ENCODE measurements at places on chromosomes 3 and 15.

DNA sequence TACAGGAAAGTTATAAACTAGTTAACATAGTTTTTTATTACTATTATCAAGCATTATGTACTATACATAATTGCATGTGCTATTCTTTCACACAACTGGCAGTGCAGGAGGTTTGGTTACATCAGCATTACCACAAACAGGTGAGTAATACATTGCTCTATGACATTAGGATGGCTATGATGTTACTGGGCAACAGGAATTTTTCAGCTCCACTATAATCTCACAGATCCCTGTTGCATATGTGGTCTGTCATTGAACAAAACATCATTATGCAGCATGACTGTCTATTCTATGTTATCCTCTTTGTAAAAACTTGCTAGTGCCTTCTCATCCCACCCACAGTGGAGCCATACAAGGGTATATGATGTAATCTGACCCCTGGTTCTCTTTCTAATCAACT lies 36.5 kb upstream of the PDZRN3 start:
- DNase-seq: no peak

DNA sequence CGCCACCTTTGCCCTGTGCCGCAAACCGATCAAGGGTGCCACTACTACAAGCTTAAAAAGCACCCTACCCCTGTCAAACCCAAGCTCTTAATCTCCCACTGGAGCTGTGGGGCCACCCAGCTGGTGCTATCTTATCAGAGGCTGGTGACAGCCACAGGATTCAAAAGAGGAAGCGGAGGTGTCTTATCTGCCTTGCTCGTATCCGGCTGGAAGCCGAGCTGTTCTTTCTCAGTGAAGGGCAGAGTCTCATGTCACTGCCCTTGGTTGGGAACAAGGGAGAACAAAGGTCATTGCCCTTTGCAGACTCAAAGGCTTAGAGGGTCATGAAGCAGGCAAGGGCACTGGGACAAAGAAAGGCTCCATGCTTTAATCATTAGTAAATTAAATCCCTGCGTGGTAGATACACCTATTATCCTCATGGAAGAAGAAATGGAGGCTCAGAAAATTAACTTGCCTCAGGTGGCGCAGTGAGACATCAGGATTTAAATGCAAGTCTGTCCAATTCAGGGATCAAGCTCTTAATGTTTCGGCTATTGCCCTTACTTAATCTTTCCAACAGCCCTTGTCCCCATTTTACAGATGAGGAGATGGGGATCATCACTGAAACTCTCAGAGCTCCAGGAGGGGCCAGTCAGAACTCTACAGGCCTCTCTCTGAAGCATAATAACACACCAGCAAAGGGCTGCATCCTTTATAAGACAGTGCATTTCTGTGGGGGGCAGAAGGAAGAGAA lies 360.0 kb upstream of the PROK2 start:
- DNase-seq: no peak

GRCh38 chr3:69413551-69414207 lies 27.8 kb upstream of the FRMD4B start:
- DNase-seq: no peak

- DNase-seq: no peak
These were observed 114.5 kb downstream of the FOXB1 start for GRCh38 chr15:60118626-60119025.

DNA sequence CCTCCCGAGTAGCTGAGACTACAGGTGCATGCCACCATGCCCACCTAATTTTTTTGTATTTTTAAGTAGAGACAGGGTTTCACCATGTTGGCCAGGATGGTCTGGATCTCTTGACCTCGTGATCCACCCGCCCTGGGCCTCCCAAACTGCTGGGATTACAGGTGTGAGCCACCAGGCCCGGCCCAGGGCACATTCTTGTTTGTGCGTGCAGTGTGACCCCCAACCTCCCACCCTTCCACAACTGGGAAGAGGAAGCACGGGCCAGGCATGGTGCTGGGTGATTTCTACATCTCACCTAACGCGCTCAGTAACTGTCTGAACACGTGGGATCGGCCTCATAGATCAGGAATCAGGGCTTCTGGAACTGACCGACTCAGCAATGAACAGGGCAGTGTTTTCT lies 48.0 kb downstream of the KLHL6 start:
- DNase-seq: no peak

DNA sequence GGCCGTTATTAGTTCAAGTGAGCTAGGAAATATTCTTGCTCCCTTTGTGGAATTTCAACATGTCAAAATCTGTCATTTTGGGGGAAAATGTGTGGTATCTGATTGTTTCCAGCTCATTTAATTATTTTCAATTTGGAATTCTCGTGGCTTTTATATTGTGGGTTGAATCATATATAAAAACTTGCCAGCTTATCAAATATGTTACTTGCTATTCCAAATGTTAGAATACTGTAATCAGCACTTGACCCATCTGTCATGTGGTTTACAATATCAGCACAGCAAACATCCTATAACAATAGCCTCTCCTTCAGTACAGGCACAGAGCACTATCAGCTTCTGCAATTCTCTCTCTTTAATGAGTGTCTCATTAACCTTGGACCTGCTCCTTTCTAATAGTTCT lies 130.2 kb upstream of the FEZF2 start:
- DNase-seq: no peak

GRCh38 chr15:40911141-40911540 lies 16.9 kb downstream of the VPS18 start:
- DNase-seq: no peak

- no peak for DNase-seq
These were observed 11.8 kb upstream of the PP2D1 start for GRCh38 chr3:20023623-20024405.

GRCh38 chr3:81837071-81837593 lies 75.7 kb upstream of the GBE1 start:
- DNase-seq: no peak

DNA sequence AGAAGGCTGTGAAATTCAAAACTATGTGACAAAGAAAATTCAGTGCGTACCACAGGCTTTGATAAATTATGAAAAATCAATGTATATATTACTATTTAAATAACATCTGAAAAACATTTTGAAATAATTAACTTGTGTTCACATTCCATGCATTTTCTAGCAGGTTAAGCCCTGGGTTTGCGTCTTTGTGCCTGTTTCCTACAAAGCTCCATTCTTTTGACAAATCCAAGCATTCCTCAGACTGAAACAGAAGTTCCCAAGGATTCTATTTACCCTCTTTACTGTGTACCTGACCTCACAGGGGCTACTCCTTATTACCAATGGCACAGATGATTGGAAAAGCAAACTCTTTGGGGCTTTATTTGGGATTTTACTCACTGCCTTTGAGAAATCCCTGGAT lies 1.9 kb downstream of the PAQR9 start:
- DNase-seq: no peak

DNA sequence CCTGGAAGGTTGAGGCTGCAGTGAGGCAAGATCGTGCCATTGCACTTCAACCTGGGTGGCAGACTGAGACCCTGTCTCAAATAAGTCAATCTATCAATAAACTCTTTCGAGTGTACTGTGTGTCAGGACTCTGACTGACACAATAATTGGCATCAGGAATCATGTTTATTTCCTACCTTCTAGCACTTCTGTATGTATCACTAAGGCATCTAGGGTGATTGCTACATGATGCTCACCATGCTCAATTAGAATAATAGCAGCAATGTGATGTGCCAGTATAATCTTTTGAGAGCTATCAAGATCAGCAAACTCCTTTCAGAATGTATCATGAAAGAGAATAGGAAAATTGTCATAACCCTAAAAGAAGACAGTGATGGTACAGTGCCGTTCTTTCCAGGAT lies 95.3 kb downstream of the FMN1 start:
- DNase-seq: no peak

- DNase-seq: no peak
These were observed 372.1 kb downstream of the ROBO2 start for GRCh38 chr3:77412021-77412438.

- no peak for DNase-seq
These were observed 25.6 kb downstream of the SLC7A14 start for GRCh38 chr3:170560296-170560695.

GRCh38 chr3:107493134-107493533 lies 29.6 kb upstream of the BBX start:
- DNase-seq: no peak

- no peak for DNase-seq
These were observed 31.6 kb upstream of the LRRC3B start for GRCh38 chr3:26590919-26591484.

- DNase-seq: no peak
These were observed 64.5 kb upstream of the KLF13 start for GRCh38 chr15:31262143-31262530.

- no peak for DNase-seq
These were observed 29.6 kb downstream of the SLCO2A1 start for GRCh38 chr3:133999891-134000685.

DNA sequence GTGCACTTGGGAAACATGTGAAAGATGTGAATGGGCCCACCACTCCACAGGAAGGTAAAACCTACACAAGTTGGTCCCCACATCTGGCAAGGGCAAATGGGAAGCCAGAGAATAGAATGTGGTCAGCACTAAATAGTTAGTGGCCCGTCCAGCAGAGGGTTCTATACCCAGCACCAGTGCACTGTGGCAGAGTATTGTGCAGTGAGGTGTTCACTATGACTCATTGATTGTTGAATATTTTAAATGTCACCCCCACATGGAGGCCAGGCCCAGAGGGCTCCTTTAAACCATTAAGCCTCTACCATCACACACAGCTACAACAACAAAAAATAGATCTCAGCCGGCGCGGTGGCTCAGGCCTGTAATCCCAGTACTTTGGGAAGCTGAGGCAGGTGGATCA lies 11.7 kb downstream of the FRMD5 start:
- DNase-seq: no peak

DNA sequence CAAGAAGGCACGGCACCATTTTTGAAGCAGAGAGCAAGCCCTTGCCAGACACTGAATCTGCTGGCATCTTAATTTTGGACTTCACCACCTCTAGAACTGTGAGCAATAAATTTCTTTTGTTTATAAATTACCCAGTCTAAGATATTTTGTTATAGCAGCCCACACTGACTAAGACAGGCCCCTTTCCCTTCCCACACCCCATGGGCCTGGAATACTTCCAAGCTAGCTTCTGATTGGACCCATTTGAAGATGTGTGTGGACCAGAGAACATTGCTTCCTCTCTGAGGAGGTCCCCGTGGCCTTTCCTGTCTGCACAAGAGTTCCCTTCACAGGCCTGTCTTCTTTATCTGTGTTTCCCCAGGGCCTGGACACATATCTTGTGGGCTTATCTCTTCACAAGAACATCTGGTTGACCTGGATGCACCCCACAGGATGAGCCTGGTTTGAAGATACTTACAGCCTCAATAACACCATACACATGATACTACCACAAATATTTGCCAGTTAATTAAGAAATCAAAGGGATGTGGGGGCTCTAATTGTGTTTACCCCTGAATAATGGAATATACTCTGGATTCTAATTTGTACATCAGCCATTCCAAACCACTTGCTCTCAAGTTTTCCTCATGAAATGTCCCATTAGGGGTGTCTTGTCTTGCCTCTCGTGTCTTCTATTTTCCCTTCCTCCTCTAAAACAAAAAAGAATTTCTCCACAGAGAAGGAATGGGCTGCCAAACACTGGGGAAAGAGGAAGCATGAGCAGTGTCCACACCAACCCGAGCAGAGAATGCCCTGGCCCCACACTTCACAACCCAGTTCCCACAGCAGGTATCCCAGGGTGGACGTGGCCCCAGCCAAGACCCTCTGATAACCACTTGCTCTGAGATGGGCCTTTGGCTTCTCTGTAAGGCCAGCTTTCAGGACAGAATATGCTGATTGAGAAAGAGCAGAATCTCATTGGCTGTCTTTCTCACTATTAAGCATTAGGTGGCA lies 42.5 kb downstream of the GLB1 start:
- no peak for DNase-seq

DNA sequence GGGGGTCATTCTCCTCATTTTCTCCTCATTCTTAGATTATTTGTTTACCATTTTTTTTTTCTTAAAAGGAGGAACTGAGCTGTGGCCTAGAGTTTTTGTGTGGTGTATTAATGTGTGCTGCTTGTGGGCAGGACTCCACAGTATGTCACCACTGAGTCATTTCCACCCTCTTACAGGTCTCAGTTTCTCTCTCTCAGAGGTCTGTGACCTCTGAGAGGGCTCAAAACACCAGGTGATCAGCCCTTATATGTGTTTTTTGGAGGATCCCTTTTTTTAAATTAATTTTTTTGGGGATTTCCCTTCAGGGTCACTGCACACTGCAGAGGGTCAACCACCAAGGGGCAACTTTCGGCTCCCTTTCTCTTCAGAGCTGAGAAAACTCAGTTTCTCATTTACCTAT lies 166.4 kb downstream of the SUCNR1 start:
- no peak for DNase-seq
